ENCODE measurements at places on chromosomes 16 and 17.
A peak's percentile ranks its signal among the peaks of the same experiment; 100 is the strongest.

GRCh38 chr16:11833951-11834695 is 17.2 kb downstream of the RSL1D1 start:
- DNase-seq = peak; percentile 80

- DNase-seq = no peak
These were observed 66.5 kb downstream of the CYB561 start for GRCh38 chr17:63379636-63380035.

DNA sequence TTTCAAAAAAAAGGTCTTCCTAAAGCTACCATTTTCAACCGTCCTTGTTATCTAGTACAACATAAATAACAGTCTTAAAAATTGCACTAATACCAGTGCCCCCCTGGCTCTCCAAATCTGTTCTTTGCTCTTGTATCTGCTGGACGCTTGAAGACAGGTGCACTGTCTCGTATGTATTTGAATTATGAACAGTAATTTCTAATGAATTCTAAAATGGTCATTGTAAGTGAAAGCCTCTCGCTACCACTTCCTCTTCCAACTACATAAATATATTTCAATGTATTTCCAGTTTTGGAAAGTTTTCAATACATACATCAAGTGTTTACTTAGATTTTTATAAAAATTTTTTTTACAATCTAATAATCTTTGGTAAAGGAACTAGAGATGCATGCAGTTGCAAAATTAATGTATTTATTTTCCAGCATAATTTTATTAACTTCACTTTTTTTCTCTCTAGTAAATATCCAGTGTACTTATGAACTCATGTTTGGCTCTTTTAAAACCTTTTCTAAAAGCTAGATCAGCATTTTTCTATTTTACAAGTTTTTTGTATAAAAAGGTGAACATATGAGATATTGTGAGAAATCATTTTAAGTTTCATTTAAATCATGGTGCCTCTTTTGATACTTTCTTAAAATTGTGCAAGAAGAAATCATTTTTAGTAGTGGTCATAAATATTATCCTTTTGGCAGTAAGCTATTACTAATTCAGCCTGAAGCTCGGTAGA is 31.0 kb downstream of the ERCC4 start:
- DNase-seq = no peak

DNA sequence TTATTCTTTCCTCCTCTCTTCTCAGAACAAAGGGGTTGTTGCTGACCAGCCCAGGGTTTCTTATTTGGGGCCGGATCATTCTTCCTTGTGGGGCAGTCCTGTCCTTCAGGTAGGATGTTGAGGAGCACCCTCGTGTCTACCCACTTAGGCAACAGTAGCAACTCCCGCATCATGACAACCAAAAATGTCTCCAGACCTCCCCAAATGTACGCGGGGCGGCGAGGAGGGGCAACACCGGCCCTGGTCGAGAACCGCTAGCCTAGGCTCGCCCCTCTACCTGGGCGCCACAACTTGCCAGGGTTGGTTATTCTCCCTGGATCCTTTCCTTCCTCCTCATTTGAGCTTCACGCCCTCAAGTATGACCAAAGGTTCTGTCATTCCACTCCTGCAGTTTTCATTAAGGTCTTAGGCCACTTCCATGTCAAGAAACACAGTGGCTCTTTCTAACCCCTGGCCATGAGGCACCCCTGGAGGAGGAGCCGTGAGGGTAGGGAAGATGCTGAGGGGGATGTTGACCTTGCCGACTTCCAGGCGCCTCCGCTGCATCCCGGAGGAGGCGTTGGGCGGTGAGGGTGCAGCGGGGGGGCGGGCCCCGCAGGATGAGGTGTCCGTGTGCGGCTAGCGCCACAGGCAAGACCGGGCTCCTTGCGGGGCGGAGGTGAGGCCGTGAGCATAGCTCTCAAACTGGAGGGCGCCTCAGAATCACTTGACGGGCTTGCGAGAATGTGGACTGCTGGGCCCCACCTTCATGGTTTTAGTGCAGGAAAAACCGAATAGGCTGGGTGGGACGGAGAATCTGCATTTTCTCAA is 712 bp upstream of the SPECC1 start:
- DNase-seq = no peak

- DNase-seq = no peak
These were observed 23.8 kb downstream of the CEP131 start for GRCh38 chr17:81198826-81199481.

All from osteoblast (primary cell).